ENCODE measurements at places on chromosomes 4 and X.

- no peak for DNase-seq
Observed at GRCh38 chr4:181582595-181582994, 660.6 kb upstream of the TENM3 start.

- no peak for DNase-seq
Observed at GRCh38 chr4:165367040-165367439, 11.8 kb upstream of the CPE start.

DNA sequence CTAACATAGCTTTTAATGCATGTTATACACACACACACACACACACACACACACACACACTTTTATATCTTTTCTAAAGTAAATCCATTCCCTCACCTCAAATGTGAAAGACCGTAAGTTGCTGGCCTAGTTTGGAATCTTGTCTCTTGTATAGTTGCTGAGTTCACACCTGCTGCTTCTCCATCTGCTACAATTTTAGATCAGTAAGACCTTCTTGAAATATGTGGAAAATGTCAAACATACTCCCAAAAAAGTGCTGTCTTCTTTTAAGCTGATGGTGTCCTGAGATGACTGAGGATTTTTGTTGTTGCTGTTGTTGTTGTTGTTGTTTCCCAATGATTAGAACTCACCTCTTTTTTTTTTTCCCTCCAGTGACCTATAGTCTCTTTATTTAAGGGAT is 121.3 kb downstream of the SNCA start:
- DNase-seq, result no peak

- DNase-seq, result no peak
Observed at GRCh38 chr4:129077326-129077725, 16.0 kb downstream of the SCLT1 start.

- DNase-seq, result no peak
Observed at GRCh38 chrX:14598330-14598729, 69.0 kb downstream of the GLRA2 start.

DNA sequence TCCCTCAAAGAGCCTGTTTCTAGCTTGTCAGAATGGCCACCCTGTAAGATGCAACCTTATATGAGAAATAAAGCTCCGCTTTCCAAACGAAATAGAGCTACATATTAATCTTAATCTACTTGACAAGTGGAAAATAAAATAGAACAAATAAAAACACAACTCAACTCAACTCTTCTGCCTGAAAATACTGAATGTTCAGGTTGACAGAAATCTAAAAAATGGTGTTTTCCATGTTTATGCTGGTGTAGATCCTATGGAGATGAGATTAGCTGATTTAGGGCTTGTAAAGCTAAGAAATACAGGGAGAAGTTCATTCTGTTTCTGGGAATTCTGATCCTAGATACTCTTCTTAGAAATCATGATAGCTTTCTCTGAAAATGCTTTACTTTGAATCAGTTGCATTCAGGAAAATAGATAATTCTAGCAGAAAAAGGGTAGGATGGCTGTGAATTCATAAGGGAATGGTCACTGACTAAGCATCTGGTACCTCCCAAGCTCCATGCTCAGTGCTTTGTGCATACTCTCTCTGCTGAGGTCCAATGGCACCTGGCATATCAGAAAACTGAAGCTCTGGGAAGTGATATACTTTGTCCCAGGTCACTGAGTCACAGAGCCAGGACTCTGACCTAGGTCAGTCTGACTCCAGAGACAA is 89.2 kb upstream of the EXOC1L start:
- DNase-seq, result no peak

DNA sequence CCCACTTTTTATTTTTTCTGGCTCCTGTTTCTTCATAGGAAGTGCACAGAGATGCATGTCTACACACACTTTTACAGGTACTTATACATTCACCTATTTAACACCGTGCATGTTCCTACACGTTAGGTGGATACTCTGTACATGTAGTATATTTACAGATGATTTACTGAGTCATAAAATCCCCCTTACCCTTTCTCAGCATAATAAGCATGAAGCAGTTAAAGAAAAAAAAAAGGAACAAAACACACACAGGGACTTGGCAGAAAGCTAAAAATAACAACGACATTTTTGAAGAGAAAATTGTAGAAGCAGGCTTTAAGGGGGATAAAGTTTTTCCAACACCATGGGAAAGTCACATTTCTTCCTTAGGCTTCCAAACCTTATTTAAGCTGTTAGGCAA is 96.4 kb upstream of the IQCM start:
- DNase-seq, result no peak

DNA sequence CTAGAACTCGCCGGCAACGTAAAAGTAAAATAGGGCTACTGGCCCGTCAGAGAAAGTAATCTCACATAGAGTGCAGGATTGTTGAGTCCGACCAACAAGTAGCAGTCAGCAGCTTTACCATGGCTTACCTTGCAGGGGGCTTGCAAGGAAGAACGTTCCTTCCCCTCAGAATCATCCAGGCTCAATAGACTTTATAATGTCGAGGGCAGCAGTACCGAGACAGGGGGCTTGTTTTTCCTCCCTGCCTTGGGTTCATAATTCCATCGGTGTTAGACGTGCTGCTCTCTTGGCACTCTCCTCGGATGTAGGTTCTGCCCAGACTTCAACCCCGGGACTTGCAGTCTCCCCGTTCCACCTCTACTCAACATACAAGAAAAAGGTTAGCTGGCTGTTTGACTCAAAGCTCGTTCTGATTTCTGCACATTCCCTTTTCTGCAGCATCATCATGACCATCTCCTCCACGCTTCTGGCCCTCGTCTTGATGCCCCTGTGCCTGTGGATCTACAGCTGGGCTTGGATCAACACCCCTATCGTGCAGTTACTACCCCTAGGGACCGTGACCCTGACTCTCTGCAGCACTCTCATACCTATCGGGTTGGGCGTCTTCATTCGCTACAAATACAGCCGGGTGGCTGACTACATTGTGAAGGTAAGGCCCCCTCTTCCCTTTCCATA is 1.5 kb downstream of the SLC10A4 start:
- no peak for DNase-seq

- no peak for DNase-seq
Observed at GRCh38 chr4:95058991-95059390, 301.2 kb downstream of the BMPR1B start.

- no peak for DNase-seq
Observed at GRCh38 chrX:119272882-119273419, 36.9 kb downstream of the PGRMC1 start.

DNA sequence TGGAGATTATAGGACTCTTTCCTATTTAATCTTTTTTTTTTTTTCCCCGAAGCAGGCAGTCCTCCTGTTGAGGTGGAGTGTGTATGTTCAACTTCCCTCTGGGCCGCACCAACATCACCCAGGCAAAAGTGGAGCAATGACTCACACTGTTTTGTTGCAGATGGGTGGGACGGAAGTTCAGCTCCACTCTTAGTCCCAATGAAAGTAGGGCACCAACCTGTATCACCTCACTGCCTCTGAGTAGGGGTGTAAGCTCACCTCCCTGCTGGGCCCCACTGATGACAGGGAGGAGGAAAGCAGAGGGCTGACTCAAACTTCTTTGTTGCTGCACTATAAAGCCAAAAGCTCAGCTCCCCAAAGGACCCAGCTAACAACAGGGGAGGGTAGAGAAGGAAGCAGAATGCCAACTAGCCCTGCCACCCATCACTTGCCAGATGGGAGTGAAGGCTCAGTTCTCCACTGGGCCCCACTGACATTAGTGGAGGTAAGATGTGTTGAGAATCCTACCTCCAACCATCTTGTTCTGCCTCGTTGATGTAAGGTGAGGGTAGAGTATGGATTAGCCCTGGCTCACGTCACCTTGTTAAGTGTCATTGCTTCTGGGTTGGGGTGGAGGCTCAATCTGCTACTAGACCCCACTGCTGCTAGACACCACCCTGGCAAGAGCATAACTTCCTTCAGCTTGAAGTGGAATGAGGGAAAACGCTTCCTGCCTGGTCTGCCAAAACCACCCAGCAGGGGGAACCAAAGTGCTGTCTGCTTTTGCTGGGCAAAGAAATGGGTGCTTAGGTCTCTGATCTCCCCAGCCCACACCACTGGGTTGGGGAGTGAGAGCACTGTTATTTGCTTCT is 14.1 kb downstream of the RPS6KA3 start:
- peak; percentile 63 for DNase-seq

- no peak for DNase-seq
Observed at GRCh38 chr4:152696764-152697261, 17.0 kb upstream of the TMEM154 start.

DNA sequence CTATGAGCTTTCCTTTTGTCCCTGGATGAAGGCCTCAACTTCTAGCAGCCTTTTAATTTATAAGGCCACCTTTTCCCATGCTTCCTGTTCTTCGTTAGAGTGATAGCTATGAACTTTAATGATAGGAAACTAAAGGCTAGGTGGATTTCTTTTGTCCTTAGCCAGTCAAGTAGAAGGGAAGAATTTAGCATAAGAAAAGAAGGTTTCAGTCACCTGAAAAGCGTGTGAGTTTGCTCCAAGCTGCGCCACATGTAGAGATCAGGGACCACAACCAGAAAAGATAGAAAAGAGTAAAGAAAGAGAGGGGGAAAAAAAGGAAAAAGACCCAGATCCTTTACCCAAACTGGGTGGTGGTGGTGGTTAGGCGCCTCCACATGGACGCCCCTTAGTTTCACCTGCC is 28.6 kb downstream of the LUZP4 start:
- DNase-seq, result no peak
